NCI-H1105 (cell line): ENCODE measurements at places on chromosomes 13 and 19.

DNA sequence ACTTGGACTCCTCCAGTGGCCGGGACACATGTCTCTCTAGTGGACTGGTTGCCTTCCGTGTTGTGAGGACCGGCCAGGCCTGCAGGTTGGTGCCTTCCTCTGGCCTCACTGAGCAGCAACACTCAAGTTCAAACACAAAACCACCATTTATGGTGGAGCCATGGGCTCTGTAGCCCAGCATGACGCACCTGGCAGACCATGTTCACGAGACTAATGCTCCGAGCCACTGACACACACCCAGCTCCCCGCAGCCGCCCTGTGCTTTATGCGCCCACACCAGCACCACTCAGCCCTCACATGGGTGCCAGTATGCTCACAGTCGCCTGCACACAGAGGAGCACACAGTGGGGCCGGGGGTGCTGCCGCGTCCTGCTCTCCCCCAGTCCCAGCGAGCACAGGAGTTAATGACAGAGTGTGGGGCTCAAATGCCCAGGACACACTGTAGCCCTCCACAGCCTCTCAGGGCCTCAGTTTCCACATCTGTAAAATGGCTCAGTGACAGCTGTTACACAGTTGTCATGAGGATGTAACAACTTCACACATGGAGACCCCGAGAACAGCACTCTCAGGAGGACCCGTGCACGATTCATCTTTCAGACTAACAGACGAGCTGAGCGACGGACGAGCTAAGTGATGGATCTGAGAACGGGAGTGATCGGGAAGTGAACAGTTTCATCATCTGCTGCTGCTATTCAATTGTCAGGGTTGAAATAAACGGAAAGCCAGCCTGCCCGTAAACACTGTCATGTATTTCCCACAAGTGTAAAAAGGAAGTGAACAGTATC lies 7.8 kb downstream of the GAS6 start:
- no peak for DNase-seq

- DNase-seq, result no peak
These were observed 16.7 kb downstream of the PIP5K1C start for GRCh38 chr19:3683405-3684053.

DNA sequence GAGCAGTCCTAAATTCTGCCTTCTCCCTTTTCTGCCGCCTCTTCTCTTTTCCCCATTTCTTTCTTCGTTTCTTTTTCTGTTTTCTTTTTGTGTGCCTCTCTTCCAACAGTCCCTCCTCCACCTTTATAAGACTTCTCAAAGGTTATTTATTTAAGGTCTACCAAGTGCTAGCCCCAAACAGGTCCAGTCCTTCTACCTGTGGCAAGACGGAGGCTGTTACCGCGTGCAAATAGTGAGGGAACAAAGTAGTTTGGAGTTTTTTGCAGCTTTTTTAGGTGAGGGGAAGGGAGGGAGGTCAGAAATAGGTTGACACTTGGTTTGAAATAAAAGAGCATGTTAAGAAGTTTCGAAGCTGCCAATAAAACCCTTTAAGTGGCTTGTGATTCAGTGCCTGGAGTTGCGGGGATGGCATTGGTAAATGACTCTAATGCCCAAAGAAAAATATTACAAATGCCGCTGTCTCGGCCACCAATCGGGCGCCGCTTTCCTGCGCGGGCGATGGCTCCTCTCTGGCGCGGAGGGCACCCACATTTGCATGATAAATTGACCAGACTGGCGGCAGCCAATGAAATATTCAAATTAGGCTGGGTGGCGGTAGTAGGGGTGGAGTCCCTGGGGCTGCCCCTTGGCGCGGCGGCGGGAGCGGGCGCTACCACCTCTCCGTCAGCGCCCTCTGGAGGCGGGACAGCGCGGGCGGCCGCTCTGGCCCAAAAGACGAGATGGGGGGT lies 7.5 kb upstream of the TSHZ3 start:
- DNase-seq, result no peak

DNA sequence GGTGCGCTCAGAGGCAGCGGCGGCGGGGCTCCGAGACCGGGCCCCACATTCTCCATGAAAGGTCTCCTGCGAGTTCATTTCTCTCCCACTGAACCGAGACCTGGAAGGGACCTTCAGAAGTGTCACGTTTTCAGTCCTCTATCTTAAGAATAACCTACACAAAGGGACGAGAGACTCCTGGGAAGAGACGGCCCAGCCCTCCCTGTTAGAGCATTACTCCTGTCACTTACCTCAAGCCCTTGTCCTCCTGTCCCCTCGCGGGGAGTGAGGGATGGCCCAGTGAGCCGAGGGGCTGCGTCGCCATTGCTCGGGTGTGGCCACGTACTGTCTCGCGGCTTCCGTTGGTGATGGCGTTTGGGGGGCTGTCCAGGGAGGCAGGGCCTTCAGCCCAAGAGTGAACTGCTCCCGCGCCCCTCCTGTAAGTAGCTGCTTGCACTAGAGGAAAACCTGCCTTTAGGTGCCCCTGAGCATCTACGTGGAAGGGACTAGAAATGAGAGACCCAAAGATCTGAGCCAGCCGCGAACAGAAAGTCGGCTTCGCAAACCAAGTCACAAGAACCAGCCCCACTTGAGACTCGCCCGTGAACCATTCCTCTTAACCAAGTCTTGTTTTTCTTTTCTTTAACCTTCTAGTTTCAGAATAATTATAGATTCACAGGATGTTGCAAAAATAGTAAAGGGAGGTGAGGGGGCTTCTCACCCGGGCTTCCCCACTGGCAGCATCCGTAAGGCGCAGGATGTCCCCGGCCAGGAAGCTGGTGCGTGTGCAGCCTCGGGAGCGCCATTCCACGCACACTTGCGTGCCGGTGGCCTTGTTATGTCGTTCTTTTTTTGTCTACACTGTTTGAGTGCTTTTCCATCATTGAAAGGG lies 21.1 kb upstream of the NDUFS7 start:
- no peak for DNase-seq

GRCh38 chr19:1008268-1009040 lies 8.2 kb downstream of the GRIN3B start:
- DNase-seq, result no peak

- DNase-seq, result no peak
These were observed 40.8 kb downstream of the CYP2B6 start for GRCh38 chr19:41031916-41032315.

DNA sequence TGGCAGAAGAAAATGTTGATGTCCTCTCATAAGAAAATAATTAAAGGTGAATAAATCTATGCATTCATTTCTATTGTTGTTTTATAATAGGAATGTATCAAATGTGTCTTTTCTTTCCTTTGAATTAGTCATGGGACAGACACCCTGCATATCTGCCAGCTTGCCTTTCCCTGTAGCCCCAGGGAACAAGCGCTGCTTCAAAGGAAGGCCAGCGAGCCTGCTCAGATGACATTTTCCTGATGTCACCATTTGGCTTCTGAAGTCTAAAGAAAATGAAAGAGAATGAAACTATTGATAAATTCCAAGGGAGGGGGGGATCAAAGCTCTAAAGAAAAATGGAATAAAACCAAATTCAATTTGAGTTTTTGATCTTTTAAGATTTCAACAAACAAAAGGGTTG lies 574.8 kb downstream of the IRS2 start:
- no peak for DNase-seq

- peak; percentile 81 for DNase-seq
These were observed 213.2 kb upstream of the SOX1 start for GRCh38 chr13:111853721-111854120.

GRCh38 chr13:109913186-109913585 lies 126.8 kb upstream of the IRS2 start:
- DNase-seq, result no peak

- DNase-seq, result no peak
These were observed 18.9 kb downstream of the ESD start for GRCh38 chr13:46778095-46778494.

DNA sequence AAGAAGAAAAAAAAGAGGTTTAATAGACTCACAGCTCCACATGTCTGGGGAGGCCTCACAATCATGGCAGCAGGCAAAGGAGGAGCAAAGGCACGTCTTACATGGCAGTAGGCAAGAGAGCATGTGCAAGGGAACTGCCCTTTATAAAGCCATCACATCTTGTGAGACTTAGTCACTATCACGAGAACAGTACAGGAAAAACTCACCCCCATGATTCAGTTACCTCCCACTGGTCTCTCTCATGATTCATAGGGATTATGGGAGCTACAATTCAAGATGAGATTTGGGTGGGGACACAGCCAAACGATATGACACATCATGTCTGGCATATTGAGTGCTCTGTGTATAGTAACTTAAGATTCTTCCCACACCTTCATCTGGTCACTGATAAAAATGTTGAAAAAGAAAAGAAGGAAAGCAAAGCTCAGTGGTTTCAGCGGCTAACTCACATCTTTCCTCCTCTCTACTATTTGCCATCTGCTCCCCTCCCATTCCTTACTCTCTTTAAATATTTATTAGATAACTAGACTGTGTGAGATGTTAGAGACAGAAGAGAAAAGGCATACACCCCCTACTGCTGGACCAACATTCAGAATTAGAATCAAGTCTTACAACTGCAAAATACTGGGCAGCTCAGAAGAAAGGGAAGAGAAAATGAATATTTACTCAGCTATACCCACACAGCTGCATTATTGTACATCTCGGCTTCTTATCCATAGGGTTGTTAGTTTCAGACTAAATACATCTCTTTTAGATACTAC lies 60.1 kb upstream of the AKAP11 start:
- no peak for DNase-seq

- no peak for DNase-seq
These were observed 7.3 kb downstream of the NOSIP start for GRCh38 chr19:49573009-49573408.

- peak; percentile 69 for DNase-seq
These were observed 4.3 kb upstream of the ZNF17 start for GRCh38 chr19:57406516-57407123.

DNA sequence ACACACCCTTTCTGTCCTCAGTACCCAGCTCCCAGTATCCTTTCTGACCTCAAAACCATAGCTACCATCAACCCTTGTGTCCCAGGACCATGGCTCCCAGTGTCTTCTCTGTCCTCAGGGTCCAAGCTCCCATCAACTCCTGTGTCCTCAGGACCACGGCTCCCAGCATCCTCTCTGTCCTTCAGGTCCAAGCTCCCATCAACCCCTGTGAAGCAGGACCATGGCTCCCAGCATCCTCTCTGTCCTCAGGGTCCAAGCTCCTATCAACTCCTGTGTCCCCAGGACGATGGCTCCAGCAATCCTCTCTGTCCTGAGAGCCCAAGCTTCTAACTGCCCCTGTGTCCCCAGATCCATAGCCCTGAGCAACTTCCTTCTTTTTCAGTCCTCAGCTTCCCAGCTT lies 1.7 kb upstream of the CADM4 start:
- no peak for DNase-seq

DNA sequence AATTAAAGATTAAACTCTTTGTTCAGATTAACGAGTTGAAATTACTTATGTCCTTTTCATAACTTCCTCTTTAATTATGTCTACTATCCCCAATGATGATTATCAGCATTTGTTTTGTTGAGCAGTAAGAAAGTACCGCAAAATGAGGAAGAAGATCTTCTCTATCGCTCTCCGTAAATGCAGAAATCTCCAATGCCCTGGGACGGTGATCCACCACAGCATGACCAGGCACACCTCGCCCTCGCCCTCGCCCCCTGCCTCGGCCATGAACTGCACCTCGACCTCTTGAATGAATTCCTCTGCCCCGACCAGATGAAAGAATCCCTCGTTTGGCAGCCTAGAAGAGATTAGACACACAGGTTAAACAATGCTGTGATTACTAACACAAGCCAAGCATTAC lies 69.1 kb downstream of the RBM26 start:
- DNase-seq, result no peak

DNA sequence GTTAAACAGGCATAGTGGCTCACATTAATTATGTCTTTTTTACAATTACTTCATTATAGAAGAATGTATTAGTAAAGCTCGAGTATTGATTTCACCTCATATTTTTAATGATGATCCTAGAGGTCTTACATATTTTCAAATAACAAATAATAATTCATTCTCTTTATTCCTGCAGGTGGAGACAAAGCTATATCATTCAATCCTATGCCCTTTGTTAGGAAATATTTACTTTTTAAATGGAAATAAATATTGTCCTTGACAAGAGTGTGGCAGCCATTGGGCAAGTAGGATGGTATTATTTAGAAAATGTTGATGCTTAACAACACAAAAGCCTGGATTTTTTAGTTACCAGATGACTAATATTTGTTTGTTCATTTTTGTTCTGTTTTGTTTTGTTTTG lies 127.6 kb downstream of the COG6 start:
- no peak for DNase-seq

- DNase-seq, result no peak
These were observed 559.0 kb downstream of the FGF9 start for GRCh38 chr13:22229916-22230315.

DNA sequence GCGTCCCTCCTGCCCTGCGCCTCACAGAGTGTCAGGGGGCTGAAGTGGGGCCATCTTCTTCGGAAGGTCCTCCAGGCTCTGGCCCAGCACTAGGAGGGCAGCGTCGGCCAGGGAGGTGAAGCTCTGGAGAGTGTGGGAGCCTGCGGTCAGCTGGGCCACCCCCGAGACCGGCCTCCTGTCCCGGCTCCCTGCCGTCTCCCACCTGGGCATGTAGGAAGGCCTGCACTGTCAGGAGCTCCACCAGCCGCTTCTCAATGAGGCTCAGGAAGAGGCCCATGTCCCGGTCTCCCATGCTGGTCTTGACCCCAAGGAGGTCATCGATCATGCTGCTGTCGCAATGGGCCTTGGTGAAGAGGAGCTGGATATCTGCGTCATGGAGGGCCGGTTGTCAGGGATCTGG lies 27.4 kb upstream of the EMP3 start:
- no peak for DNase-seq

DNA sequence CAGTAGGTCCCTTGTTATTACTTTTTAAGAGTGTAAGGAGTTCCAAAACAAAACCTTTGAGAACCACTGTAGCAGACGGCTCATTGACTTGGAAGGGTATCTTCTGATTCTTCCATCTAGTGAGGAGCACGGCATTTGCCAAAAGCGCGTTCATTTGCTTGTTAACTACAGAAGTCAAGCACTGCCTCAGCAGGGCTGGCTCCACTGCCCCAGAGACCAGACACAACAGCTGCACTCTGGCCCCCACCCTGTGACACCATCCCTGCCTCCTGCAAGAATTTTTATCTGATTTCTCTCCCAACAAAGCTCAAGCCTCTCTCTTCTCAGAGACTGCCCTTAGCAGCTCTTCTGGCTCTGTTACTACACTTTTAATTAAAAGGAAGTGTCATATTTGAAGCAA lies 20.7 kb upstream of the XPO4 start:
- DNase-seq, result no peak

- no peak for DNase-seq
These were observed 41.0 kb downstream of the CCDC70 start for GRCh38 chr13:51902776-51903175.

- DNase-seq, result no peak
These were observed 955.6 kb downstream of the UQCRFS1 start for GRCh38 chr19:28257396-28257795.

DNA sequence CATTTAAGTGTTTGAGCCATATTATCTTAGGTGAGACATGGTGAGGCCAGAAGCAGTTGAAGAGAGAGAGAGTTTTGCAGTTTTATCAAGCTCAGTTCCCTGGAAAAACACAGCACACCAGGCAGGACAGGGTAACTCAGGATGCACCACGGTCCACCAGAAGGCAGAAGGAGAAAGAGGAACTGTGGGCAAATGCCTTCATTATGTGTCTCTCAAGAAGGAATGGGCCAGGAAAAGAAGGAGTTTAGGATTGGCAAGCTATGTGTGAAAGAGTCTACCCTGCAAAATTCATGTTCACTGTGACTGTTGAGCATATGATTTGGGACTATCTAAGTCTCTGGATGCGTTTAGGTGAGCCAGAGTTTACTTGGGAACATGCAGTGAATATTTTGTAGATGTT lies 934.5 kb upstream of the MIR17HG start:
- no peak for DNase-seq
